MG63 (cell line): ENCODE measurements at places on chromosomes 4 and X. TPM values are rescaled to one million over a fixed set of nuclear protein-coding genes. Genes with fewer than 3 reads are reported as not detected.

The CYP2U1 gene
- 2.0 and 4.9 TPM in 2 replicates for total RNA-seq

The NWD2 gene
- not detected in 2 replicates for total RNA-seq

The MAGEC2 gene
- total RNA-seq, result not detected in 2 replicates

The FHDC1 gene
- total RNA-seq, result 0.02 and 0.07 TPM in 2 replicates

The PPP1R2C gene
- not detected in 2 replicates for total RNA-seq

The MID1IP1 gene
- 46.5 and 50.0 TPM in 2 replicates for total RNA-seq

The STK32B gene
- total RNA-seq, result not detected in 2 replicates

The PRPS2 gene
- 67.4 and 84.2 TPM in 2 replicates for total RNA-seq

The IQSEC2 gene
- total RNA-seq, result 3.4 and 5.7 TPM in 2 replicates

The SLC9A7 gene
- total RNA-seq, result 1.2 and 1.4 TPM in 2 replicates

The SMIM10L2A gene
- 0.46 TPM in 1 of 2 replicates, not detected in the other for total RNA-seq

The TMEM31 gene
- total RNA-seq, result not detected in 2 replicates

The STARD8 gene
- 1.4 and 2.8 TPM in 2 replicates for total RNA-seq

The RHOXF2 gene
- total RNA-seq, result not detected in 2 replicates

The NOX1 gene
- total RNA-seq, result not detected in 2 replicates

The ART3 gene
- not detected in 2 replicates for total RNA-seq

The CFAP47 gene
- not detected in 2 replicates for total RNA-seq

The SPIN2B gene
- 8.4 and 10.8 TPM in 2 replicates for total RNA-seq

The SLC25A6 gene
- 478 and 634 TPM in 2 replicates for total RNA-seq

The RAB39B gene
- total RNA-seq, result 1.6 and 1.7 TPM in 2 replicates

The TMSB15A gene
- not detected in 2 replicates for total RNA-seq

The PGRMC2 gene
- 40.0 and 104 TPM in 2 replicates for total RNA-seq

The GPR143 gene
- not detected in 2 replicates for total RNA-seq

The PIM2 gene
- 1.6 and 1.9 TPM in 2 replicates for total RNA-seq

The GAB3 gene
- total RNA-seq, result 1.2 and 10.7 TPM in 2 replicates

The FUNDC1 gene
- total RNA-seq, result 20.4 and 24.3 TPM in 2 replicates

The XPNPEP2 gene
- total RNA-seq, result not detected in 2 replicates

The RASL11B gene
- 1.2 TPM in 1 of 2 replicates, not detected in the other for total RNA-seq

The SASH3 gene
- total RNA-seq, result not detected in 2 replicates

The PABPC4L gene
- total RNA-seq, result under 0.01 TPM in 1 of 2 replicates, not detected in the other
